ENCODE measurements at places on chromosomes 11 and 22. TPM values are rescaled to one million over a fixed set of nuclear protein-coding genes. Genes with fewer than 3 reads are reported as not detected.

- peak; percentile 88 for DNase-seq
These were observed 147.4 kb upstream of the TEAD1 start for GRCh38 chr11:12526789-12527188.

DNA sequence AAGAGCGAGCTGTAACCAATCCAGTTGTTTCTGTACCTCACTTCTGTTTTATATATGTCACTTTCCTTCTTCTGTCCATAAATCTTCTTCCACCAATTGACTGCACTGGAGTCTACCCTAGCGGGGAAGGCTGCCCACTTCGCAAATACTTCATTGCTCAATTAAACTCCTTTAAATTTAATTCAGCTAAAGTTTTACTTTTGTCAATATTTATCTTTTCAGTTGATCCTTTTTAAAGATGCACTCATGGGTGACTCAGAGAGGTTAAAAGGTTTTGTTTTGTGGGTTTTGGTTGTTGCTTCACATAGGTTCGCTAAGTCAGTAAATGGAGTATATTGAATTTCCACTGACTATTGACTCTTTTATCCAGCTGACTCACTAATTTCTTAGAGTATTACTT, 597.2 kb downstream of the DLG2 start:
- DNase-seq: no peak

DNA sequence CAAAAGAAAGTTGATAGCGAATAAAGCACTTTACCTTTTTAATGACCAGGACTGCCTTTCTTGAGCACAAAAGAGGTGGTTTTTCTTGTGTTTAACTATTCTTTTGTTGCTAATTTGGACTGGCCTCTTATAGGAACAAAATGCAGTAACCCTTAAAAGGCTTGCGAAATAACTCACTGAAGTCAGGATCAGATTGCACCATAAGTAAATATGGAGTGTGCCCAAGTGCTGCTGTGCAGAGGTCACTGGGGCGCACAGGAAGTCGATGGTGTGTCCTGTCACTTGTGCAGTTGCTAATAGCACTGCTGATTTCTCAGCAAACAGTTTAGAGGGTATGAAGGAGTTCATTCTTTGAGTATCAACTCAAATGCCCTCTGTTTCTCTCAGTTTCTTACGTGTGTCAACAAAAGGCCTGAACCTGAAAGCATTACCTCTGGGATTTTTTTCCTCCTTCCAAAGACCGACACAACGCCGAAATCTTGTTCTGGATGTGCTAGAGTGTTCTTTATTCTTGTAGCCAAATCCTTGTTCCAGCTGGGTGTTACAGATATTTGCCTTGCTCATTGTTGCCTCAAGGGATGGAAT, 71.3 kb downstream of the ATXN10 start:
- DNase-seq: peak; percentile 68

- DNase-seq: no peak
These were observed 7.1 kb downstream of the ACAD8 start for GRCh38 chr11:134260503-134260902.

DNA sequence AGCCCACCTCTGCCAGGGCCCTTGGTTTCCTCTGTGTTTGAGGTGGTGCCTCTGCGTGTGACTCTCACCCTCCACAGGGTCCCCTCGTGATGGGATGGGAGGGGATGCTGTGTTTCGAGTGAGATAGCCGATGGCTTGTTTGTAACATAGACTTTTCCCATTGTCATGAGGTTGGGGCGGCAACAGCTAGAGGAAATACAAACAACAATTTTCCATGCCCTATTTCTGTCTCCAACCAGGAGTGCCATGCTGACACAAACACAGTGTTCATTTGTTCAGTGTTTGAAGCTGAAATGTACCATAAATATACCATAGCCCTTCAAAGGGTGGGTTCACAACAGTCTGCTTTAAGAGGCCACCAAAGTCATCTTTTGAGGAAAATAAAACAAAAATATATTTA, 19.5 kb upstream of the NAV2 start:
- no peak for DNase-seq

ARFGAP2 gene
- total RNA-seq: 152 TPM

- no peak for DNase-seq
These were observed 27.9 kb downstream of the ABTB2 start for GRCh38 chr11:34329876-34330275.

DNA sequence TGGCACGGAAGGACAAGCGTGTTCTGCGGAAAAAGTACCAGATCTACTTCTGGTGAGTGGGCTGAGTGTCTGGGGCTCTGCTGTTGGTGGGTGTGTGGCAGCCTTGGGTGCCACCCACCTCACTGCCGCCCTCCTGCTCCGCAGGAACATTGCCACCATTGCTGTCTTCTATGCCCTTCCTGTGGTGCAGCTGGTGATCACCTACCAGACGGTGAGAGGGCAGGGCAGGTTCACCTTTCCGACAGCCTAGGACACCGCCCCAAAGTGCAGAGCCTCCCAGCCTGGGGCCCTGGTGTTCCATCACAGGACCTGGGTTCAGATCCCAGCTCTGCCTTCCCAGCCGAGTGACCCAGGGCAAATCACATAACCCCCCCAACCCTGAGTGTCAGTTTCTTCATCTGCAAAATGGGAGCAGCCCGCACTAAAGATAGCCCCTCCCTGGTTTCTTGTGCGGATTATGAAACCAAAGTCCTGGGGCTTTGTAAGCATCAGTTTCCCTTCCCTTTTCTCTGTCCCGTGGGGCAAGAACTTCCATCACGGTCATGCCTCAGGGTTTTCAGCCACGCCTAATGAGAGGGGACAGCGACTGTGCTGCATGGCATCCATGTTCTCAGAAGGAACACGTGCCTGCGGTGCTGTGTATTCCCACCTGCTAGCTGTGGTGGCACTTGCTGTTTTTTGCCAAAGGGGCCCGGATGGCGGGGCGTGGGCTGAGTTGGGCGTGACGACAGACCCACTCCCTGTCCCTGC, 9.8 kb upstream of the TAGLN start:
- no peak for DNase-seq

- no peak for DNase-seq
These were observed 28.2 kb upstream of the TOLLIP start for GRCh38 chr11:1337647-1338007.

DNA sequence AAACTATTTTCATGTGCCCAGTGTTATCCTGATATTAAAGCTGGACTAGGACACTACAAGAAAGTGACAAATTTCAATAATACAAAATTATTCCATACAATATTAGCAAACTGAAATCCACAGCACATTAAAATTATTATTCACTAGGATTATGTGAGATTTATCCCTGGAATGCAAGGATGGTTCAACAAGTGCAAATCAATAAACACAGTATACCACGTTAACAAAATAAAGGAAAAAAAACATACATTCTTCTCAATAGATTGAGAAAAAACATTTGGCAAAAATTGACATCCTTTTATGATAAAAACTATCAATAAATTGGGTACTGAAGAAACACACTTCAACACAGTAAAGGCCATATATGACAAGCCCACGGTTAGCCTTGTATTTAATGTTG, 1758.2 kb upstream of the RAG2 start:
- no peak for DNase-seq

DNA sequence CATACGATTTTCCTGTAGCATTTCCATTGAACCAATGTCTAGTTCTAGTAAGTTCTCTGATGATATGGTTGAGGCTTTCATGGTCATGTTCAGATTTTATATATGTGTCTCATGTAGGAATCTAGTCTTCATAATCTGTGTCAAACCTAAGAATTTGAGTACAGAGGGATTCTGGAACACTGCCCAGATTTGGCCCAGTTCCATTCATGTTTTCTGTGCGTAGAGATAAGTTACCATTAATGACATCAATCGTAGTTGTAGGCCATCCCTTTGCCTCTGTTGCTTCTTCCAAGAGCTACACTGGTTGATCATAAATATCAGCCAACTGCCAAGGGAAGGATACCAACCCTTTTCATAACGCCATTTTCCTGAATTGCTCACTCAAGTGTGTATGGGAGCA, 23.3 kb downstream of the ST3GAL4 start:
- peak; percentile 85 for DNase-seq

- peak; percentile 26 for DNase-seq
These were observed 7.6 kb downstream of the VPS37C start for GRCh38 chr11:61153593-61154095.

TMEM223 gene
- 4.5 TPM for total RNA-seq

- DNase-seq: no peak
These were observed 110.9 kb upstream of the GRK3 start for GRCh38 chr22:25453557-25453956.

- no peak for DNase-seq
These were observed 288.5 kb downstream of the NTM start for GRCh38 chr11:131658952-131659351.

DNA sequence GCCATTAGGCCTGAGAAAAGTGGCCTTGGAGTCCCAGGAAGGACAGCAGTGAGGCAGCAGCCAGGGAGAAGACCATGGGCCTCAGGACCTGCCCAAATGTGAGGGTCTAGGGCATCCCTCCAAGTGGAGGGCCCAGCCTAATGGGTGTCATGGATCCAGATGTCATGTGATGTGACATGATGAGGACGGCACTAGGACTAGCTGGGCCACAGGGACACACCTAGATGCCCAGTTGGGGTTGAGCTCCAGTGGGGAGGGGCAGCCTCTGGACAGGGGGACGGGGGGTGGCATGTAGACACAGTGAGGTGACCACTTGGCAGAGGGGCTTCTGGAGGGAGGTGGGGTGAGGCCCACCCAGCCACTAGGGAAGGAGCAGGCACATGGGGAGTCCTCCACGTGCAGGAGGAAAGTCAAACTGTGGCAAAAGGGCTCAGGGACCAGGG, 5.4 kb downstream of the SCARF2 start:
- no peak for DNase-seq

DNA sequence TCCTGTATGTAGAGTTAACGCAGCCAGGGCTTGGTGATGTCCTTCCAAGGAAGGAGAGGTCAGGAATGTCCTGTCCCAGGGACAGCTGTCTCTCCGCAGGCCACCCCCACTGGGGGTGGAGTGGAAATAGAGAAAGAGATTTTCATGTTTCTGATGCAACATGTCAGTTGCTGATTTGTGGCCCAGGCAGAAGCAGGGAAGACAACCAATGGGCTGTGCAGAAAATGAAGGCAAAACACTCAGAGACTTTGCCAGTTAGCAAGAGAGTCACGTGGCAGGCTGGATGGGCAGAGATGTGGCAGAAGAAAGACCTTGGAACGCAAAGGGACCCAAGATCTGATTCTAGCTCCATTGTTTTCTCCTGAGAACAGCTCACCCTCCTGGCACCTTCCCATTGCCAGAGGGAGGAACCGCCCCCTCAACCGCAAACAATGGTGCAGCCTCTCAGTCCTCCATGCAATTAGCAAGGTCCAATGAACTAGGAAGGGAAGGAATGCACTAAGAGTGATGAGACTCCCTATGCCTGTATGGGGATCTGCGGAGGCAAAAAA, 71.0 kb downstream of the SYN3 start:
- peak; percentile 24 for DNase-seq

GRCh38 chr11:58142761-58143160, 17.4 kb upstream of the OR9I1 start:
- DNase-seq: no peak

GRCh38 chr22:49367041-49367697, 460.5 kb downstream of the BRD1 start:
- DNase-seq: no peak

DNA sequence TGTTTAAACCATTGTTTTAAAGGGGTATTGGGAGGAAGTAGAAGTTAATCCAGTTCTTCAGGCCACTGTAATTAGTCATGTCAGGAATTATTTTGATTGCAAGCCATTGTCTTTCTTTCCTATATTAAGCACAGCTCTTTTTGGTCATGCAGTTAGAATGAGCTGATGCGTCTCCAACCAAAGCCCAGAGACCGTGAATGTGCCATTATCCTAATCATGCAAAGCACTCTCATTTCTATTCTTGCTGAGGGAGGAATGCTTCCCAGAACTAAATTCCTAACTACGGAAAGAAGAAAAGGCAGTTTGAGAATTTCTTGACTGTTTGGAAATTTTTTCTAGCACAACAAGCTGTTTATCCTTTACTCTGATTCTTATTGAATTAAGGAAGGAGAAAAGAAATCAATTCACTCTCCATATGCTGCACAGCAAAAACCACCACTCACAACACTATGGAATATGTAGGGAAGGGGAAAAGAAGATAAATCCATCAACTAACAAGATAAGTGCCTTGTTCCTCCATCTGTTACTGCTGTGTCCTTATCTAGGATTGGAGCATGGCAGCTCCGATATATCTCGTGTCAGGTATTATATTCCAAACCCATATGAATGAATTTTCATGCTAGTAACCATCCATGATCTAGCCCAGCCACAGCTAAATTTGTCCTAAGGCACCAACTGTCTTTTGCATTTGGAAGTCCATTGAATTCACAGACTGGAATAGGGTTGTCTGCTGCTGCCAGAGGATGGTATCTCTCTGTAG, 70.8 kb downstream of the NTM start:
- DNase-seq: no peak

- DNase-seq: no peak
These were observed 12.0 kb upstream of the GAB2 start for GRCh38 chr11:78429660-78430059.

DNA sequence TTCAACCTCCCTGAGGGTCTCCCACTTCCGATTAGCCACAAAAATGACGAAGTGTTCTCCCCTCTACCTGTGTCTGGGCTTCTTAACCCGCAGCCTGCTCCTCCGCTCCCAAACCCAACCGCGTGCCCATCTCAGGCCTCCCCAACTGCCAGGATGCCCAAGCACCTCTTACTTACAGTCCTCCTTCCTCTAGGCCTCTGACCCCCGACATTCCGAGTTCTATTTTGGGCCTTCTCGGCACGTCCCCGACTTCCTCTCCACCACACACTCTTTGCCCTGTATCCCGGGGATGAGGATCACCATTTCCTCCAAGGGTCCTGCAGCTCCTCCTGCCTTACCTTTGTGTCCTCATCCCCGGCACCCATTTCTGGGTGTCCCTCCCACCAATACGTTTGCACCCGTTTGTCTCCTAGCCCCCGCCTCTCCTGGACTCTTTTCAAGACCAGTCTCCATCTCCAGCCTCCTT, 388 bp upstream of the MUS81 start:
- DNase-seq: no peak

PDE2A gene
- 0.41 TPM for total RNA-seq

APOL5 gene
- not detected for total RNA-seq

ISX gene
- not detected for total RNA-seq

USP2 gene
- total RNA-seq: not detected

GRCh38 chr11:101583251-101584128, at the start of gene TRPC6:
TSS of gene TRPC6 (minus strand) at chr11:101584007. CDS start at chr11:101583503, 504 bp downstream.
- no peak for DNase-seq

- no peak for DNase-seq
These were observed 59.2 kb downstream of the DDIAS start for GRCh38 chr11:82960779-82961143.

DNA sequence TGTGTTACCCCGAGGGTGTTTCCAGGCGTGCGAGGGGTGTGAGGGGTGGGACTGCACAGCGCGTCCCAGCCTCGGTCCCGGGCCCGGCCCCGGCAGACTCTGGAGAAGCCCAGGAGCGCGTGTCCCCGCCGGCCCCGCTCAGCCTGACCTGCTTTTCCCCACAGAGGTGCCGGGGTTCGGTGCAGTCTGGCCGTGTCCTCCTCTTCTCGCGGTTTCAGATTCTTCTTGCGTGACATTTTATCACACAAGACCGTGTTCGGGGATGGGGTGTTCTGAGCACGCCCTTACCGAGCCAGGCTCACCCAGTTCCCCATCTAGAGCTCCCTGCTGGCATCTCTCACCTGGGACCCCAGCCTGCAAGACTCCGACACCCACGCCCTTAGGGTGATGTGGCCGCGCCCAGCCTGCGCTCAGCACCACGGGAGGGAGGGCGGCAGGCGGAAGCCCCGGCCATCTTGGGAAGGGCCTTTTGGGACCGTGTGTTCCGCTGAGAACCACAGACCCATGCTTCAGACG, 775.6 kb downstream of the BRD1 start:
- DNase-seq: no peak

PLEKHA7 gene
- 0.09 TPM for total RNA-seq

C11orf87 gene
- not detected for total RNA-seq

Measured in fibroblast of the aortic adventitia (primary cell).